ENCODE measurements at places on chromosomes 6 and 20.

GRCh38 chr6:153210083-153210482 lies 79.0 kb upstream of the RGS17 start:
- DNase-seq, result peak; percentile 5

DNA sequence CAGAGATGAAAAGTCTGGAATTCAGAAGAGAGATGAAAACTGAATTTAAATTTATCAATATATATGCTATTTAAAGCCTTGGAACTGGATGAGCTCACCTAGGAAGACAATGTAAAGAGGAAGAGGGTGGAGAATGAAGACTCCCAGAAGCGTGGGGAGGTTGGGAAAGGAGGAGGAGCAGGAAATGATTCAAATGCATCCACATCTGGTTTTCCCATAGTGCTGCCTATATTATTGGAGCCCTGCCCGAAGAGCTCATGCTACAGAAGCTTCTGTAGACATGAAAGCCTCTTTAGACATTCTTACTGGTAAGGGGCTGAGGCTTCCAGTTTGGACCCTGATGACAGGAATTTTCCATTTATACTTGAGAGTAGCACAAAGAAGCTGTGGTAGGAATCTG lies 19.2 kb downstream of the PDE7B start:
- DNase-seq, result no peak

GRCh38 chr20:13384132-13384531 lies 163.1 kb downstream of the ISM1 start:
- DNase-seq, result no peak

DNA sequence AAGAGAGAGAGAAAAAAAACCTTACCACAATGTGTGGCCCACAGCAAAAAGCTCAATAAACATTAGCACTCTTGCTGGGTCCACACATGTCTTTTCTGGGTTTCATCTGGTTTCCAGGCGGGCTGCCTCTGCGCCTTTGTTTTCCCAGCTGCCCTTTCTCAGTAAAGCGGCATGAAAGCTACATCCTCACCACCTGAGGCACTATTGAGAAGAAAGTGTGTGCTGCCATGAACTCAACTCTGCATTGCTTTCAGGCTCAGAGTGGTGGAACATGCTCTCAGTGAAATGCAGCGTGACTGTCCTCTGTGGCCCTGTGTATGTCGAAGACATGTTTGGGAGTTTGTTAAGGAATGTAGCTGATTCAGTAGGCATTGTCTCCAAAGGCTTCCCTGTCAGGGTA lies 102.3 kb downstream of the LYRM2 start:
- DNase-seq, result no peak

DNA sequence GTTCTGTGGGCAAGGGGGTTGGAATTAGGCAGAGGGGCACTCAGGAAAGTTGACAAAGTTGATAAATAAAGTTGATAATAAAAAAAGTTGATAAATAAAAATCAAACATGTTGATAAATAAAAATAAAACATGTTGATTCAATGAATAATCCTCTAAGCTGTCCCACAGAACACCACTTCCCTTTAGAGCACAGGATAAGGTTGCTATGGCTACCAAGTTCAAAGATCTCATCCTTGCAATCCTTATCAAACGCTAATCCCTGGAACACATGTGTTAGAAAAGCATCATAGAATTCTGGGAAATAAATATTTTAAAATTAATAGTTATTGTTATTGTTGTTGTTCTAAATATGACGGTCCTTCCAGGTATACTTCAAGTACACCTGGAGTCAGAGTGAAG lies 33.9 kb downstream of the MBOAT1 start:
- no peak for DNase-seq

GRCh38 chr6:41448256-41448655 lies 97.9 kb upstream of the FOXP4 start:
- no peak for DNase-seq

DNA sequence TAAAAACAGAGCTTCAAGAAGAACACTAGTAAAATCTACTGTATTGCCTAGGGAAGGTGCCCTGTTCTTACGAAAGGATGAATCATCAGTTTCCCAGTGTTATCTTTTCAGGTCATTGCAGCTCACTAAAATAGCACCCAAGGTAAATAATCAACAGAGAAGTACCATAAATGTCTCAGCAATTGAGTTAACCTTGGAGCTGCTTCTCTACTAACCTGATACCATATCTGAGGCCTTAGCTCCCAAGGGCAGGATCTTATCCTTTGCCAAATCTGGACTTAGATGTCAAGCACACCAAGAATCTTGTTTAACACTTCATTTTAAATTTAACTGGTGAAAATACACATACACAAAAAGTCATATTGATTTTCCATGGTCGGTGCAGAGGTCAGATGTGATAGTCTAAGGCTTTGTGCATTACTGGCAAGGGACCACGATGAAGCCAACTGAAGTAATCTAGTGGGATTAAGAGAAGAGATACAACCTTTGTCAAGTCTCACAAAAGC lies 81.5 kb downstream of the EDN1 start:
- DNase-seq, result no peak

GRCh38 chr20:15196547-15197255 lies 859.3 kb upstream of the FLRT3 start:
- no peak for DNase-seq

DNA sequence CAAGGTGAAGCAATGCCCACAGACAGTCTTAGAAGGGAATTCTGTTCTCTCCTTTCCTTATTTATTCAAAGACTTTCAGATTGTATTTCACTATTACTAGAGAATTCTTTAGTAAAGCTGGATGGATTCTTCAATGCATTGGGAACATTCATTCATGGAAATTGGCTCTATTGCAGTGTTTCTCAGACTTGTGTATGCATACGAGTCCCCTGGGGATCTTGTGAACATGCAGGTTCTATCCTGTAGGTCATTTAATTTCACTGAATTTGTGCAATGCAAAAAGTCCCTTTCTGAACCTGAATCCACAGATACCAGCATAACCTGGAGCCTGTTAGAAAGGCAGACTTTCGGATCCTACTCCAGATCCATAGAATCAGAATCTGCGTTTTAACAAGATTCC lies 160.9 kb upstream of the AHI1 start:
- DNase-seq, result no peak

GRCh38 chr6:22036275-22036674 lies 260.6 kb downstream of the PRL start:
- no peak for DNase-seq
